ENCODE measurements at places on chromosomes 1 and 21.

GRCh38 chr1:159428536-159428935 is 3.5 kb upstream of the OR10J4 start:
- no peak for DNase-seq

GRCh38 chr1:7350804-7351203 is 420.3 kb upstream of the VAMP3 start:
- DNase-seq, result no peak

DNA sequence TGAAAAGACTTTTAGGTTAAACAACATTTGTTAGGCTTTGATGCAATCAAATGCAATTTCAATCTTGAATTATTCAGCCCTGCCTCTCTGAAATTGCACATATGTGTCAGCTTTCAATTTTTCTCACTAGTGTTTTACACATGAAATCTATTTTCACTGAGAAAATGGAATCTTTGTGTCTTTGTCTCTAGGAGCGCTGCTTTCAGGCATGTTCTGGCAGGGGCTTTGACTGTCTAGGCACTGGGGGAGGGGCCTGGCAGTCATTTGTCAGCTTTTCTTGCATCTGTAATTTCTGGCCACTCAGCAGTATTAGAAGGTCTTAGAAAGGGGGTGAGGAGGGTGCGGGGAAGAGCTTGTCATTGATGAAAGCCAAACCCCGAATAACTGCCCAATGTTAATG is 264.4 kb downstream of the PTPRC start:
- peak; percentile 26 for DNase-seq

DNA sequence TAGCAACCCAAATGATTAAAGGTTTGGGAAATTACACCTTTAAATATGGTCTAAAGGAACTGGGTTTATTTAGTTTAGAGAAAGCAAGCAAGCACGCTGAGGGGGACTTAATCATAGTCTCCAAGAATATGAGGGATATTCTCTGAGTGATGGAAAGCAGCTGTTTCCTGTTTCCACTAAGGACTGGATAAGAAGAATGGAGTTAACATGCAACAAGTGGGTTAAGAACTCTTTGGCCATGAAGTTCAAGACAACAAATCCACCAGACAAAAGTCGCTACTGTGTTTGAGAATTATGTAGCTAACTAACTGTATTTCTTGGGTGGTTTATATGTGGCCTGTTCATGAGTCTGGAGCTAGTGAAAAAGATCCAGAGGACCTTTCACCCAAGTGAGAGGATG is 85.7 kb downstream of the TGFB2 start:
- DNase-seq, result no peak

- no peak for DNase-seq
Measured at GRCh38 chr1:224404916-224405603, 29.5 kb downstream of the WDR26 start.

GRCh38 chr1:2861143-2861987 is 59.9 kb upstream of the TTC34 start:
- DNase-seq, result peak; percentile 65

DNA sequence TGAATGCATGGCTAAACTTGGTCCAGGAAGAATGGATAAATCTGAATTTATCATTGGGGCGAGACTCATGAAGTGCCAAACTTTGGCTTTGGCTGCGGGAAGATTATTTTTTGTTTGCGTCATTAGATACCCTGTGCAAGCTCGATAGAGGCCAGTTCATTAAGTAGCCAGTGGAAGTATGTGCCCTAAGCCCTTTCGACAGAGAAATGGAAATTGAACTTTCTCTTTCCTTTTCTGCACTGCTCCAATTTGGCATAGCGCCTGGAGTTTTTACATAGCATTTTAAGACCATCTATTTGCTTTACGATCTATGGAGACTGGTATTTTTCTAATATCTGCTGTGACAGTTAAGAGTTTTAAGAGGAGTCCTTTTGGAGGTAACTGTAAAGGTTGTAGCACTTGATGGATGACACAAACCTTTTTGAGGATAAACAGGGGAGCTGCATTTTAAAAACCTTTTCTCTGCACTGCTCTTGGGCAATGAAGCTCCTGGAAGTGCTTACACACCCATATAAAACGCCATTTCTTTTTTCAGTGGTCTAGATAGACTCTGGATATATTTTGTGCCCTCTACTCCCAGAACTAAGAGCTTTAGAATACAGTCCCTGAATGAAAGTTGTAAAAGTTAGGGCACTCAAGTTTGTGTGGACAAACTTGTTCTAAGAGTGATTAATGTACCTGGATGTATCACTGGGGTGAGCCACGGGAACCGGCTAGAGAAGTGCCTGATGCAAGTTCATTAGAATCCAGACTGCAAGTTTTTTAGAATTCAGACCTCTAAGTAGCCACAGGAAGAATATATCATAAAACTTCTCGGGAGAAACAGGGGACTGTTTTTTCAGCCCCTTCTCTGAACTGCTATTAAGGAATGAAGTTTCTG is 41.3 kb upstream of the CFHR3 start:
- no peak for DNase-seq

DNA sequence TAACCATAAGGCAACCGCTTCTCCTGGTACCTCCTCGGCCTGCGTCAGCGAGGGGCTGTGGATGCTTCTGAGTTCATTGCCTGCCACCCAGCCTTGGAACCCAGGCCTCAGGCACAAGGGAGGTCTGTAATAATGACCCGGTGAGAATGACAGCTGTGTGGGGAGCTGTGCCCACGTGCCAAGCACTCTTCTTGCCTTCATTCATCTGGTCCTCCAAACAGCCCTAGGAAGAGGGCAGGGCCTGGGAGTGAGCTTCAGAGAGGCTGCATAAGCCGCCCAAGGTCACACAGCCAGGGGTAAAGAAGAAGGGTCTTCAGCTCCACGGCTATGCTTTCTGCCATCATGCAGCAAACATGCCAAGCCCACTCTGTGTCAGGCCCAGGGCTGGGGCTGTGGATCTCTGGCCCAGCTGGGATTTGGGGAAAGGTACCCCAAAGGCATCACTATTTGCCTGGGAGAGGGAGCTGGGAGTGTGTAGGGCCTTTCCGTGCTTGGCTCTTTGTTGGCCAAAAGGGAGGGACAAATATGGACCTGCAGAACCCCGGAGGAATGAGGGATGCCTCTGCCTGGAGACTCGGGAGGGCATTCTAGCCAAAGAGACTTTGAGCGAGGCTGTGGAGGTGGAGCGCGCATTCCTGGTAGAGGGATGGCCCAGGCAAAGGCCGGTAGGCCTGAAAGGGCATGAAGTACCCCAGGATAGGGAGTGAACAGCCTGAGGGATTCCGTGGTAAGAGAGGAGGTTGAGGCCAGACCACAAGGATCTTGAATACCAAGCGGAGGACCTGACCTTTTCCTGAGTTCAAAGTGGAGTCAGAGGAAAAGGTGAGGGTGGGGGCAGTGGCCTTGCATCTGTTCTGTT is 10.1 kb upstream of the EDN2 start:
- DNase-seq, result no peak

Measured in posterior cingulate gyrus (tissue), 11 donors.